Astrocyte (in vitro differentiated cells and primary cell): ENCODE measurements at places on chromosomes 2 and 18. TPM values are rescaled to one million over a fixed set of nuclear protein-coding genes. Genes with fewer than 3 reads are reported as not detected.
A peak's percentile ranks its signal among the peaks of the same experiment; 100 is the strongest.

DNA sequence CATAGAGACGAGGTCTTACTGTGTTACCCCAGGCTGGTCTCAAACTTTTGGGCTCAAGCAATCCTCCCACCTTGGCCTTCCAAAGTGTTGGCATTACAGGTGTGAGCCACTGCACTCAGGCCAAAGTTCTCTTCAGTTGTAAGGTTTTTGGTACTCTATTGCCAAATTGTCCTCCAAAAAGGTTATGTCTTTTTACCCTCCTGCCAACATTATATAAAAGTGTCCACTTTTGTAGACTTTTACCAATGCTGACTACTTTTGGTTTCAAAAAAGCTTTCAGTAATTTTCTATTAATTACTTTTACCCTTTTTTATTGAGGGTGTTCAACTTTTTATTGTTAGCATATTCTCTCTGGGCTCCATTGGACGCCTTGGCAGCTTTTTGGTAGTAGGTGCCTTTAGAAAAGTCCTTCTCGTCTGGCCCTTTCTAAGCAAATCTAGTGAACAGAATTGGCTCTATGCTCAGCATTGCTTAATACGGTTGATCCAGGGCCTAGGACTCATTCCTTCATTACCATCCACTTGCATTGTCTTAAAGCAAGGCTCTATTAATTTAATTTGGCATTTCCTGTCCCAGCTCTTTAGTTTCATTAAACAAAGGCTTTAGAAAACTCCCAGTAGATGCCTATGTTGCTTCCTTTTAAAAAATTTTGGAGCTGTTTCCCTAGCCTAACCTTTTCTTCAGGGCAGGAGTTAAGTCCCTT is 16.7 kb upstream of the IL1A start:
- no peak for DNase-seq
- no peak overlapping the region for H3K27ac ChIP-seq
- no peaks in the 10 kb centered on the region for H3K27me3 ChIP-seq
- no peaks in the 10 kb centered on the region for H3K36me3 ChIP-seq
- H3K4me1 ChIP-seq = peaks cover 10% of the 10 kb centered on the region

DNA sequence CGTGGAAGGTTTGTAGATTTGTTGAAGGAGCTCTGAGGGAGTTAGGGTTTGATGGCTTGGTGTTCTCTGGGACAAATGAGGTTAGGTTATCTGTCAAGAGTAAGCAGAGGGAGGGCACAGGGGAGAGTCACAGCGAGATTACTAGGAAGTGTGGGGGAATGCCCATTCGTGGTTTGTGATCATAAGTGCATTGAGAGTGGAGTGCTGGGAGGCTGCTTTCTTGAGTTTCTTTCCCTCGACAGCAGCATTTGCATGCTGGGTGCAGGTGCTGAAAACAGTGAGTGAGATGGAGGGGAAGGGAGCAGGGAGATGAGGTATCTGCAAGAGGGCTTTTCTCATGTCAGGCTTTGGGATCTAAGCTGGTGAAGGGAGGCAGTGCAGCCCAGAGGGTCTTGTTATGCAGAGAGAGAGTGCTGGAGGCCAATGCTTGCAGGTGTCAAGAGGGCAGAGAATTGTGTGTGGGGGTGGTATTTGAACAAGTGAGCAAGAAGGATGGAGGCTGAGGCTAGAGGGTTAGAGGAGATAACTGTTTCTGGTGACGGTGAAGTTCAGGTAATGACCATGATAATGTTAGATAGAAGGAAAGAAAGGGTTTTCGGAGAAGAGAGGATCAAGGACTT is 8.8 kb downstream of the RALB start:
- DNase-seq = no peak
- no peak overlapping the region for H3K4me3 ChIP-seq

The TMEM247 gene
- not detected in 2 replicates for total RNA-seq

- H3K27ac ChIP-seq = no peak overlapping the region
- H3K4me1 ChIP-seq = peaks cover 6% of the 10 kb centered on the region
- H3K36me3 ChIP-seq = peaks cover 8% of the 10 kb centered on the region
- DNase-seq = peak; percentile 67
- H3K27me3 ChIP-seq = peaks cover 2% of the 10 kb centered on the region
Measured at GRCh38 chr18:160831-161570, 2.6 kb downstream of the USP14 start.

The IL36A gene
- not detected in 2 replicates for total RNA-seq

The STARD6 gene
- not detected in 2 replicates for total RNA-seq

- no peaks in the 10 kb centered on the region for H3K27me3 ChIP-seq
- H3K27ac ChIP-seq = no peak overlapping the region
- no peaks in the 10 kb centered on the region for H3K36me3 ChIP-seq
- no peaks in the 10 kb centered on the region for H3K4me1 ChIP-seq
Measured at GRCh38 chr18:47613929-47614328, 316.5 kb downstream of the SMAD2 start.

GRCh38 chr2:98669675-98670074 is 61.3 kb downstream of the MGAT4A start:
- no peaks in the 10 kb centered on the region for H3K4me1 ChIP-seq
- DNase-seq = peak; percentile 13
- no peaks in the 10 kb centered on the region for H3K27me3 ChIP-seq
- no peak overlapping the region for H3K27ac ChIP-seq
- H3K36me3 ChIP-seq = no peaks in the 10 kb centered on the region
- no peak overlapping the region for H3K4me3 ChIP-seq

The NPPC gene
- total RNA-seq = 0.66 and 0.84 TPM in 2 replicates

DNA sequence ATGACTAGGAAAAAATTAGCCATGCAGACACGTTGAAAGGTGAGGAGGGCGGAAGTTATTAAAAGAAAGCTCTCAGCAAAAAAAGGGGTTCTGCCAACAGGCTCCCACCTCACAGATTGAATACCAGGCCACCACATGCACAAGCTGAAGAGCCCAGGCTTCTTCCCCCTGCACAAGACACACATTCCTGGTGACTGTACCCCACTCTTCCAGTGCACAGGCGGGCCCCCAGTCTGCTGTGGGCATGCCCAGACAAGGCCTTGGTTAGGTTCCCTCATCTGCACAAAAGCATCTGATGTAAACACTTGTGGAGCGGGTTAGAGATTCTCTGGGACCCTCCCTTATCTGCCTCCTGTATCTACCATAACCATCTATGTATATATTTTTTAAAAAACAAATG is 81.7 kb downstream of the AGPS start:
- H3K36me3 ChIP-seq = no peaks in the 10 kb centered on the region
- DNase-seq = no peak
- H3K27me3 ChIP-seq = no peaks in the 10 kb centered on the region

The LYPD1 gene
- total RNA-seq = 51.1 and 61.6 TPM in 2 replicates

The SPP2 gene
- total RNA-seq = not detected in 2 replicates

GRCh38 chr18:48208432-48209140 is 200.6 kb downstream of the ZBTB7C start:
- no peak overlapping the region for H3K4me3 ChIP-seq
- no peaks in the 10 kb centered on the region for H3K36me3 ChIP-seq
- DNase-seq = no peak

The NEU4 gene
- 0.09 and 0.22 TPM in 2 replicates for total RNA-seq

DNA sequence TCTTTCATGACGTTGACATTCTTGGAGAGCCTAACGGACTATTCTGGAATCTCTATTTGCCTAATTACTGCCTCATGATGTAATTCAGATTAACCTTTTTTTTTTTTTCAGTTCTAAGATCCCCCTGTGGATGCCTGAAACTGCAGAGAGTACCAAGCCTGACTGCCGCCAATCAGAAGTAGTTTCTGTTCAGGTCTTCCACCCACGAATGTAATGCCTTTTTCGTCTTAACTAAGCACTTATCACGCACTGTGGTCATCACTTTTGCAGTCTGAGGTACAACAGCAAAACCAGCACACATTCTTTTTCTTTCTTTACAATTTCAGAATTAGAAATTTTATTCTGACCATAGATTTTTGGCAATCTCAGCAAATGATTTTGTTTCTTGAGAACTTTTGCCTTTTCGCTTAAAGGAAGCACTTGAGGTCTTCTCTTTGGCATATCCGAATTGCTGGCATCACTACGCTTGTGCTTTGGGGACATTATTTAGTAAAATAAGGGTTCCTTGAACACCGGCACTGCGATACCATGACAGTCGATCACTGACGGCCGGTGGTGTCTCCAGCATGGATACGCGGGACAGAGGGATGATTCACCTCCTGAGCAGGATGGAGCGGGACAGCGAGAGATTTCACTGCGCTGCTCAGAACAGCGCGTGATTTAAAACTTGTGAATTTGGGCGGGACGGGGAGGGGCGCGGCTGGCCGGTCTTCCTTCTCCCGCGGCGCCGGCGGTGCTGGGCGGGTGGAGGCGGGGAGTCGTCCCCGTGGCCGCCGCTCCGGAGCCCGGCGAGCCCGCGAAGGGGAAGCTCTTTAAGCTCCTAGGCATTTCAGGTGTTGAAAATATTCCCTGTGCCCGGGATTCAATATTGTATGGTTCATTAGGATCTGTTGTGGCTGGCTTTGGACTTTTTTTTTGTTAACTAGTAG is 32.0 kb upstream of the GPR55 start:
- H3K4me1 ChIP-seq = peaks cover 3% of the 10 kb centered on the region
- H3K27me3 ChIP-seq = peaks cover 4% of the 10 kb centered on the region
- DNase-seq = peak; percentile 47
- no peaks in the 10 kb centered on the region for H3K36me3 ChIP-seq
- H3K27ac ChIP-seq = no peak overlapping the region

DNA sequence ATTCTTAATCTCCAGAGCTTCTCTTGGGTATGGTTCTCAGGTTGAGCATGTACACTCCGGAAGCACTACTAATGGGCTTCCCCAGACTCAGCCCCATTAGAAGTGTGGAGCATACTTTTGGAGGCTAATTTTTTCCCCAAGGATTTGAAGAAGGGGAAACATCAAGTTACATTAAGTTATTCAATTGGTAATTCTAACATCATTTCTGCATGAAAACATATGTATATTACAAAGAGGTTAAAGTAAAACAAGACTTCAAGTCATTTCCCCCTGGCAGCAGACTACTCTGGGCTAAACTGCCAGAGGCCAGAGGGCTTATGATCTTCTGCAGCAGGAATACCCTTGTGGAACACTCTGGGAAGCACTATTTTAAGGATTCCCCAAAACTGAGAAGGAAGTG is 227.7 kb upstream of the STK17B start:
- no peaks in the 10 kb centered on the region for H3K27me3 ChIP-seq
- H3K27ac ChIP-seq = peak overlapping the region; percentile 90
- DNase-seq = no peak
- no peaks in the 10 kb centered on the region for H3K36me3 ChIP-seq
